ENCODE measurements at places on chromosomes 12 and 14.

DNA sequence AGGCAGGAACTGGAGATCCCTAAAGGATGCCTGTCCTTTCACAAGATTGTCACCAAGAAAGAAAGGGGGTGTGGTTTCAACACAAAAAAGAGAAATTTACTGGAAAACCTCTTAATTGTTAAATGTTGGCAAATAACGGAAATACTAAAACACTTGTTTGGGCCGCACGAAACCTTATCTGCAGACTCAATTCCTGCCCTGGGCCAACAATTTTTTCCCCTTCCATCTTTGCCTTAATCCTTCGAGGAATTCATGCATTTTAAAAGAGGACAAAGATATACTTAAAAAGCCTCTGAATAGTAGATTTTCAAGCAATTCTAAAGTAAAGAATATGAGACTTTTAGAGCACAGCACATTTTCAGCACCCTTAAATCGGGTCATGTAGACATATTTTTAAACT, 366.2 kb downstream of the DUSP6 start:
- DNase-seq = no peak

DNA sequence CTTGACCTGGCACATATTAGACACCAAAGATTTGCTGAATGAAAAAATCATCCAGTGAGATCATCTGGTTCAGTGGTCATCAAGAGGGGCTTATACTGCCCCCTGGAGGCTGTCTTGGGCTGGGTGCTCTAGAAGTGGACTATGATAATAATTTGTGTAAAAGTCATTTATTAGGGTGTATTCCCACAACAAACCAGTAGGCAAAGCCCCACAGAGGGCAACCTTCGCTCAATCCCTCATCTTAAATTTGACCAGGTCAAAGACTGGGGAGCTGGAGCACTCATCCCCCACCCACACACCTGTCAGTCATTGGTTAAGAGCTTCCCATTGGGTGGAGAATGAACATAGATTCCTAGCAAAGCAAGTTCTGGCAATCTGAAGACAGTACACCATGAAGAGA, 20.0 kb upstream of the FICD start:
- DNase-seq = peak; percentile 51

DNA sequence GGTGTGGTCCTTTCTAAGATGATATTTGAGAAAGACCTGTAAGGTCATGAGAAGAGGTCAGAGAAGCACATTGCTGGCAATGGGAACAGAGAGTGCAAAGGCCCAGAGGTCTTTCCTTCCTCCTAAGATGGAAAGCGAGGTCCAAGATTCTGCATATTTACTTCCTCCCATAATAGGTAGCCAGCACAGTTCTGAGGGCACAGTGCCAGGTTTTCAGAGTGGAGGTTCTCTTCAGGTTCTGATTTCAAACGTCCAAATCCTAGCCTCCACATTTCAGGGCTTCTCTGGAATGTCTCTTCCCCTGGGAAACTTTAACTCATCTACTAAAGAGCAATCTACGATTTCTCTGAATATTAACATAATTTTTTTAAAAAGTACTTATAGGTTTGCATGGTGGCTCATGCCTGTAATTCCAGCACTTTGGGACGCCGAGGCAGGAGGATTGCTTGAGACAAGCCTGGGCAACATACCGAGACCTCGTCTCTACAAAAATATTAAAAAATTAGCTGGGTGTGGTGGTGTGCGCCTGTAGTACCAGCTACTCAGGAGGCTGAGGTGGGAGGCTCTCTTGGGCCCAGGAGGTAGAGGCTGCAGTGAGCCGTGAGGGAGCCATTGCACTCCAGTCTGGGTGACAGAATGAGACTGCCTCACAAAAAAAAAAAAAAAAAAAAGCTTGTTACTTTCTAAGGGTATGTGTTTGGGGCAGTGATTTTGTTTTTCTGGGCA, 526 bp upstream of the MRPL42 start:
- DNase-seq = no peak

- no peak for DNase-seq
These were observed 212.8 kb upstream of the SYT1 start for GRCh38 chr12:78651755-78652154.

GRCh38 chr12:107291018-107291417, 197.7 kb upstream of the CRY1 start:
- DNase-seq = no peak

DNA sequence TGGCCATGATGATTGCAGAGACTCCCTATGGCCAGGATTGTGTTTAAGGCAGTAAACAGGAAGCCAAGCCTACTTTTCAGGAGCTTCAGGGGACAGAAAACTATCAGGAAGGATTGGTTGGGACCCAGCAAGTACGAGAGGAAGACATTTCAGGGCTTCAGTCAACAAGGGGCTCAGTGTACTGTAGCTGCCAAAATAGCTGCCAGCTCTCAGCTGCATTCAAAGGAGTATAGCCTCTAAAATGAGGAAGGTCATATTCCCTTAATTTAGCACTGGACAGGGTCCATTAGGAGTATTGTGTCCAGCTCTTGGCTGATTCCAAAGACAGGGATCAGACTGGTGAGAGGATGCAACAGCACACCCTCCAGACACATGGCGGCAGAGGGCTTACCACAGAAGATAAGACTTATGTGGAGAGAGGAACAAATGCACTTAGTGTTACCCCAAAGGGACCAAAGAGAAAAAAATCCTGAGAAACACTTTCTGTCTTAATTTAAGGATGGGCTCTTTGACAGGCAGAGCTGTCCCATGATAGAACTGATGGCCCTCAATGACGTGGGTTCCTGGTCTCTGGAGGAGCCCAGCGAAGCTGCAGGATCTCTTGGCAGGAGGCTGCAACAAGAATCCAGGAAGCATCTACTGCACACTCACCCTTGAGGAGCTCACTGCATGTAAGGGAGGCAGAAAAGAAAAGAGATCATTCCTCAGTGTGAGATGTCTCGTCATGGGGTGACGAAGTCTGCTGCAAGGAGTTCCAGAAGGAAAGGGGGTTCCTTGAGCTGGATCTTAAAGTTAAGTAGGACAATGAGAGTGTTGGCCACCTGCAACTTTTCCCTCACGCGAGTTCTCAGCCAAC, 14.8 kb downstream of the BDKRB1 start:
- DNase-seq = peak; percentile 77

DNA sequence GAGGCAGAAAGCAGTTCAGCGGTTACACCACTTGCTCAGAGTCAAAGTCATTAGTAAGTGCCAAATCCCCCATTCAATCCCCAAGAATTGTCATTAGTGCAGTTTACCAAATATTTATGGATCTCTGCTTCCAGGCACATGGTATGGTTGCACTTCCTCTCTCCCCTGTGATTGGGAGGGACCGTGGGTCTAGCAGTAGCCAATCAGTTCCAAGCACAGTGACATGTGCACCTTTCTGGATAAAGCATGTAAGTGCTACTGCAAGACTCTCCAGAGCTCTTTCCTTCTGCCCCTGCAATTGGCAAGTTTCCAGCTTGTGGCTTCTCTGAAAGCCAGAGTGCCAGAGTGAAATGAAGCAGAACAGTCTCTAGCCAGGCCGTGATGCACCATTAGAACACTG, 85.3 kb upstream of the FLRT2 start:
- peak; percentile 36 for DNase-seq

DNA sequence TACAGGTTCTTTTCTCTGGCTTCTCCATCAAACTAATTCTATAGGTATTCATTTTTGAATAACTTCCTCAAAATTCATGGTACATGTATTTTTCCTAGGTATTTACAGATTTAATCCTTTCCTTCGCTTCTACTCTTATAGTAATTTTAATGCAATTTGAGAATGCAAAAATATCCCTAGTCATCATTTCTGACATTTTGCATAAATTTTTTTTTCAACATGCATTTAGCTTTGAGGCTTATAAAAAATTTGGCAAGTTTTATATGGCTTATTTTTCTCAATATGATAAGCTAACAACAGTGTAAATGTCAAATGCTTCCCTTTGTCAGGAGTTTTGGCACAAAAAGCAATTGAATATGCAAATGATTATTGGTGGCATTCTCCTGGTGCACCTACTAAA, 872.6 kb downstream of the FLRT2 start:
- no peak for DNase-seq

- DNase-seq = no peak
These were observed 49.1 kb upstream of the HECTD1 start for GRCh38 chr14:31256534-31257243.

DNA sequence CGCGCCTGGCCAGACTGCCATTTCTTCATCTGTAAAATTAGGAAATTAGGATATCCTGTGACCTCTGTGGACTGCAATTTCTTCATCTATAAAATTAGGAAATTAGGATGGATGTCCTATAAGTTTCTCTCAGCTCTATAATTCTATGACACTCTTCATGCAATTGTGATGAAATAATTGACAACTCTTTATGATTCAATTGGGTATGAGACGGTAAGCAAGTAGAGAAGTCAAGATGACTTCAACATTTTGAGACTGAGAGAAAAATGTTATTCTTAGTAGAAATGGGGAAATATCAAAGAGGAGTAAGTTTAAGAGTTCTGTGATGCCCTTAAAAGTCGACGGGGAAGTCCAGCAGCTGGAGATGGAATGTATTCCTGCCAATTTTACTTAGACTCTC, 12.0 kb downstream of the KIAA0586 start:
- no peak for DNase-seq

GRCh38 chr12:121120323-121120722, 12.4 kb upstream of the P2RX7 start:
- DNase-seq = no peak

DNA sequence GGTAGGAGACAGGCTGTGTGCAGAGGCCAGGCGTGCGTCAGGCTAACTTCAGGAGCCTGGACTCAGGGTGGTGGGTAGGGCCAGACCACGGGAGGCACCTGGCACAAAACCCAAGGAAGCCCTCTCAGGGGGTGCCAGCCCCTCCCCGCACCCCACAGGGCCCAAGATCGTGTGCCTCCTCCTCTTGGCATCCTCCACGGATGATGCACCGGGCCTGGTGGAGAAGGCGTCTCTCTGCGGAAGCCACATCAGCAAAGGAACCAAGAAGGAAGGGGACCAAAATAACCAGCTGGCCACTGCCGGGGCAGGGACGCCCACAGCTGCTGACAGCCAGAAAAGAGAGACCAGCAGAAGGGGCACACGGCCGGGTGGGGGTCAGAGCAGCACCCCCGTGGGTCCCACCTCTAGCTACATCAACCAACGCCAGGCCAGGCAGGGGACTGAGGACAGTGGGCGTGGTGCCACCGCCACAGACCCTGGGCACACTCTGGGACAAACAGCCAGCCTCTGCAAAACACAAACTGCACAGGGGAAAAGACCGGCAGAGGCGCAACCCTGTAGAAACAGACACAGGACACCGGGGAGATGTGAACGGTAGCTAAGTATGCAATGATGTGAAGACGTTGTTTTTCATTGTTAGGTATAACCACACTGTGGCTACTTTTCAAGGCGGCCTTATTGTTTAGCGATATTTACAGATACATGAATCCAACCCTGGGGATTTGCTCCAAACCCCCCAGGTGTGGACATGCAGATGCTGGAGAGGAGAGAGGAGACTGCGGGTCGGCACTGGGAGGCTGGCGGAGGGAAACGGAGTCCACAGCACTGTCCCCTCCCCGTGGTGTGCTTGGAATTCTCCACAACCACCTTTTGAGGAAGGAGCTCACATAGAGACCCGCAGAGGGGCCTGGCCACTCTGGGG, 26.1 kb upstream of the C14orf180 start:
- DNase-seq = no peak

DNA sequence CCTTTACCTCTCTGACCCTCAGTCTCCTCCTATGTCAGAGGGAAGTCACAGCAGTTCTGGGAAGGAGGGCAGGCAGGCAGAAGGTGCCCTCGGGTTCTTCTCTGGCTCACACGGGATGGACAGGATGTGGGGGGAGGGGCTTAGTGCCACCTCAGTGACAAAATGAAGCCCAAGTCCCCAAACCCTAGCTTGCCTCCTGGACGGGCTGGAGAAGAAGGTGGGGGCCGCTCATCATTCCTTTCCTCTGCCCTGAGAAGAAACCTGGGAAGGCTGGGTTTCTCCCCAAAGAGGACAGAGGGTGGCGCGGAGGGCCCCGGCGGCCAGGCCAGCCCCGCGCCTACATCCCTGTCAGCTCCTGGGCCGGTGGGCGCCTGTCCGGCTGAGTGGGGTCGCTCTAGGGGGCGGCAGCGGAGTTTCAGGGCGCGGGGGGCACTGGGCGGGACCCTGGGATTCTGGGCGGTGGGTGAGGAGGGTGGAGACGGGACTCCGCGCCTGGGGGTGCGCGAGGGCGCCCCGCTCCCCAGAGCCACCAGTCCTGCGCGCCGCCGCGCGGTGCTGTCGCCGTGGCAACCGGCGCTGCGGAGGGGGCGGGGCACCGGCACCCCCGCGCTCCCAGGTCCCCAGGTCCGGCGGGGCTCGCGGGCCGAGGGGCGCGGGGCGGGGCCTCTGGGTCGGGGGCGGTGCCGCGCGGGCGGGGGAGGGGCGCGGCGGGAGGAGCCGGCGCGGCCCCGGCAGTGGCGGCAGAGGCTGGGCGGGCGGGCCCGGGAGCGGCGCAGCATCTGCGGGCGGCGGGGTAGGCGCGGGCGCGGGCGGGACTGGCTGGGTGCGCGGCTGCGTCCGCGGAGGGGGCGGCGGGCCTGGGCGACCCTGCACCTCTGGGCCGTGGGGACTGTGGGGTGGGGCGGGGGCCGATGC, at the start of gene TMEM121:
Gene TMEM121, plus strand, starts transcription at position 723 of the 915 bp plus-strand sequence. CDS start 2,252 bp downstream, outside the sequence.
- no peak for DNase-seq

- DNase-seq = no peak
These were observed 454.9 kb downstream of the LRIG3 start for GRCh38 chr12:58465418-58465817.

- DNase-seq = peak; percentile 80
These were observed 33.2 kb downstream of the MARK3 start for GRCh38 chr14:103418481-103418818.

DNA sequence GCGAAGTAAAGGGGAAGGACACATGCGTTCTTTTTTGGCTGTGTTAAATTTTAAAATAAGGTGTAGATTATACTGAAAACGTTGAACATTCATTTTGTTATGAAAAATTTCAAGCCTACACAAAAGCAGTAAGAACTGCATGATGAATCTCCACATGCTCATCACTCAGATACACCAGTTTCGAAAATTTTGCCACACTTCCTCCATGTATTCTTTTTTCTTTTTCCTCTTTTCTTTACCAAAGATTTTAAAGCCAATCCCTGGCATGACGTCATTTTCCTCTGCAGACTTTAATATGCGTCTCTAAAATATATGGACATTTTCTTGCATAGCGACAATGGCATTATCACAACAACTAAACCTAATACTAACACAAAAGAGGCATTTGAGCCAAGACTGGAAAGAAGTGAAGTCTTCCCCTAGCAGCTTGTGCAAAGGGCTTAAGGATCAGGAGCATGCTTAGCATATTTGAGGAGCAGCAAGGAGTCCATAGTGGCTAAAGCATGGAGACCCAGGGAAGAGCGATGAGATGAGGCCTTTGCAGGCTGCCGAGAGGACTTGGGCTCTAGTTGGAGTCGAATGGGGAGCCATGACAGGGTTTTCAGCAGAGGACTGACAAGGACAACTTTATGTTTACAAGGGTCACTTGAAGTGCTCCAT, 111.9 kb downstream of the ERC1 start:
- no peak for DNase-seq

- DNase-seq = peak; percentile 58
These were observed 542.1 kb upstream of the ATP2B1 start for GRCh38 chr12:90250766-90251165.

DNA sequence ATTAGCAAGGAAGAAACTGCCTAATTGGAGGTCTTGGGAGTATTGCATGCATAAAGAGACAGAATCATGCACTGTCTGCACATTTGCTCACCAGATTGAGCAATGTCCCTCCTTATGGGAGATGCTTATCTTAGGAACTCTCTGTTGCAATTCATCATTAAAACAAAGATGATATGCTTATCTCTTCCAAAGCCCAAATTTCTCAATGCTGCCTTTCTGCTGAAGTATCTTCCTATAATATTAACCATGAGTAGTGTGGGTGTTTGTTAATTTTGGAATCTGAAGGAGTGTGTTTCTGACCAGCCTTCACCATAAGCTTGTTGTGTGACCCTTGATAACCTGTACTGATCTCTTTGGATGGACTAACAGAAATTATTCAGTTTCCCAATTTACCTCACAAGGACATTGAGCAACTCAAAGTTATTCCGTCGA, 1257.6 kb upstream of the FLRT2 start:
- DNase-seq = no peak
